ENCODE measurements at places on chromosomes 13 and 19.
A peak's percentile ranks its signal among the peaks of the same experiment; 100 is the strongest.

DNA sequence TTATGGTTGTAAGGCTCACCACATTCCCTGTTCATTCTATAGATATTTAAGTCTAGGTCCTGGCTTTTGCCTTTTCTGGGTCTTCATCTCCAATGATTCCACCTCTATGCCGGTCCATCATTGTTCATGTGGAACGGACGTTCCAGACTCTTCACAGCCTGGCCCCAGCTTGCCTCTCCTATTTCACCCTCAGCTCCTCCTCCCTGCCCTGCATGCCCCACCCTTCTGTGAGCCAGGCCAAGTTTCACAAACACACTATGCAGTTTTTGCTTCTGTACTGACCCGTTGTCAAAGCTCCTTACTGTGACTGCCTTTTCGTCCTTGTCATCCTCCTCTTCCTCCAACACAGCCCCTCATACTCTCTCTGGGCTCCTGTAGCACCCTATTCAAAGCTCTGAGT lies 31.3 kb downstream of the TEX26 start:
- DNase-seq, result peak; percentile 76

DNA sequence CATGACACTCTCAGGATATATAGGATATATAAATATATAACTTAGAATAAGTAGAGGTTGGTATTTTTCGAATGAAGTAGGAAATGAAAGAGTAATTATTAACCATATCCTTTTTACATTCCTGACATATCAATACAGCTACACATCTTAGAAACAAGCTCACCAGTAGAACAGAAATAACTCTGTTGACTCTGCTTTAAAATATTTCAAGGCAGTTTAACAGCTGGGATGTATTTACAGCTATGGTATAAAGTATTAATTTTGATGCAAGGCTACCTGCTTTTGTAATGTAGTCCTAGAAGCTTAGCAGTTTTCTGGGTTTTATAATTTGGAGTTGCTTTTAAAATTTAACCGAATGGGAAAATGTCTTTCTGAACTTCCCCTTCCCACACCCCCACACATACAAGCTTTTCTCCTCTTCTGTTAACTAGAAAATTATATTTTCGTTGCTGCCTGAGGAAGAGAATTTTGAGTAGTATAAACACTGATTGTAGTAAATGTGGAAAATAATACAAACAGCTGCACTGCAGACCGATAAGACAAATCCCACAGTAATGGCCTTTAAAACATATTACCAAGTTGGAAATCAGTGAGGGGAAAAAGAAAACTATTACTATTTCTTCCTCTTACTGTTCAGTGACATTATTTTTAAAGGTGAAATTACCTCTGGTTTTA lies 147.7 kb downstream of the GGACT start:
- DNase-seq, result peak; percentile 77

DNA sequence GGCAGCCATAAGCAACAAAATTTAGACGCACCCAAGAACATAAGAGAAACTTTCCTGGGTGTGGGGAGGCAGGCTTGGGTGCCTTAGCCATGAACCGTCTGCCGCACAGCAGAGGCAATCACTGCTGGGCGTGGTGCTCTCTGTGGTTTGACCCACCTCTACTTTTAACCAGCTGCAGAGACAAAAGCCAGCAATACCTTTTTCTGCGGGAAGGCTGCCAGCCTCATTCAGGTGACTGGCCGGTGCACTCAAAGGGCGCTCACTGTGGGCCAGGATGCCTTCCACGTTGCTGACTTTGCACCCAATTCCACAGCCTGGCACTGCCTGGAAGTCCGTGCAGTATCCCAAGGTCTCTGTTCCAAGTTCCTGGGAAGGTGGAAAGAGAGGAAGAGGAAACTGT lies 69.1 kb downstream of the ATP7B start:
- no peak for DNase-seq

DNA sequence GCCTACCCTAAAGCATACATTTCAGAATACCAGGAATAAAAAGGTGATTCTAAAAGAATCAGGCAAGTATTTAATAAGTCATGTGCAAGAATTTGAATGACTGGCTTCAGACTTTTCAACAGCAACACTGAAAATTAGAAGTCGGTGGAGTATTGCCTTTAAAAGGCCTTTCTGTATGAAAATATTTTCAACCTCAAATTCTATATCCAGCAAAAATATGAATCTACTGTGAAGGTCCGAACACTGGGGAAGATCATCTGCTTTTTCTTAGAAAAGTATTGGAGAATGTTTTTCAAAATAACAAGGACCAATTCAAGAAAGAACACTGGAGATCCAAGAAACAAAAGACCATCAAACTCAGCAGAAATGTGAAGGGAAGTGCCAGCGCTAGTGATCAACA lies 459.5 kb upstream of the KLF12 start:
- DNase-seq, result no peak

GRCh38 chr13:28718196-28718542 lies 601 bp downstream of the SLC46A3 start:
- DNase-seq, result peak; percentile 37

DNA sequence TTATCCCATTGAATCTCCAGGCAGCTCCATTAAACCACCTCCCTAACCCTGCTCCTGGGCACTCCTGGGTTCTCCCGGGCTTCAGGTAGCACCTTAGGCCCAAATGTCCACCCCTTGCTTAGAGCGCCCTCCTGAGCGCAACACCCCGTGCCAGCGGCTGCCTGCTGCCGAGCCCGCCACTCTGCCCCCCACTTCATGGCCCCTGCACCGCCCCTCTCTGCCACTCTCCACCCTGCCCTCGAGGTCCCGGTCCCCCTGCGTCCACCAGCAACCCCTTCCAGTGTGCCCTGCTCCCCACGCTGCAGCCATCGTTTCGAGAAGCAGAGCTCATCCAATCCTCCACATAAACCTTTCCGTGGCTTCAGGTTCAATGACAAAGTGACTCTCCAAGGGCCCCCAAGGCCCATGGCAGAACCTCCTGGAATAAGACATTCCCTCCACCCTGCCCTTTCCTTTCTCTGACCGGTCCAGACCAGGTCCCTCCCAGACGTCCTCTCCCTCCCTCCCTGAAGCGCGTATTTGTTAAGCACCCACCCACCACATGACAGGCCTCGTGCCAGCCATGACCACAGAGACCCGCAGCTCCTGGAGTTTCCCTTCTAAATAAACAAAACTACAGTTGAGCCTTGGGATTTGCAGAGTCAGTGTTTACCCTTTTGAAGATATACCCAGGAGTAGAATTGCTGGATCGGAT lies 66.6 kb downstream of the ARHGEF18 start:
- peak; percentile 79 for DNase-seq

DNA sequence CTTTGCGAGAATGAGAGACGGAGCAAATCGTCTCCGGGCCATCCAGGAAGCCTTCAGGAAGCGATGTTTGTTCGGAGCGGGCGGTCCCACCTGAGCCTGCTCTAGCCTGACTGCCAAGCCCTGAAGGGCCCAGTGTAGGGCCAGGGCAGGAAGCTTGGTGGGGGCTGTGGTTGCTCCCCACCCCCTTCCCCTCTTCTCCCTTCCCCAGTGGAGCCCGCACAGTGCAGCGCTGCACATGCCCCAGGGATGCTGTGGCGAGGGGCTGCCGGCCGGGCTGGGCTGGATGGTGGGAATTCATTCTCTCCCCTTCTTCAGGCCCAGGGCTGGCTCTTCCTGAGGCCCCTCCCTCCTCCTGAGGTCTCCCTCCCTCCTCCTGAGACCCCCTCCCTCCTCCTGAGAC lies 7.1 kb upstream of the GRTP1 start:
- no peak for DNase-seq

DNA sequence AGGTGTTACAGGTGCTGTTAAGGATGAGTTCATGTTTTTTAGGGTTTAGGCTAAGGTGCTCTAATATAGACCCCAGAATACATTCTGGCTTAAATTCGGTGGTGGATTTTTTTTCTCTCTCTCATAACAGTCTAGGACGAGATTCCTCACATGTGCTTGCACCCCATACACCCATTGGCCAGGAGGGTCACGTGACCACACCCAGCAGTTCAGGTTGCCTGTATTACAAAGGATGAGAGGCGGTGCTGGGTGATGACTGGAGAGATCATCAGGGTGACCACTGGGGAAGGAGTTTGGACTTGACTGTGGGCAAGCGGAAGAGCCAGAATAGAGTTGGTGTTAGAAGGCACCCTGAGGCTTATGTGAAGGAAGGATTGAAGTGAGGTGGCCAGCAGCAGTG lies 27.7 kb downstream of the PPP2R1A start:
- no peak for DNase-seq

DNA sequence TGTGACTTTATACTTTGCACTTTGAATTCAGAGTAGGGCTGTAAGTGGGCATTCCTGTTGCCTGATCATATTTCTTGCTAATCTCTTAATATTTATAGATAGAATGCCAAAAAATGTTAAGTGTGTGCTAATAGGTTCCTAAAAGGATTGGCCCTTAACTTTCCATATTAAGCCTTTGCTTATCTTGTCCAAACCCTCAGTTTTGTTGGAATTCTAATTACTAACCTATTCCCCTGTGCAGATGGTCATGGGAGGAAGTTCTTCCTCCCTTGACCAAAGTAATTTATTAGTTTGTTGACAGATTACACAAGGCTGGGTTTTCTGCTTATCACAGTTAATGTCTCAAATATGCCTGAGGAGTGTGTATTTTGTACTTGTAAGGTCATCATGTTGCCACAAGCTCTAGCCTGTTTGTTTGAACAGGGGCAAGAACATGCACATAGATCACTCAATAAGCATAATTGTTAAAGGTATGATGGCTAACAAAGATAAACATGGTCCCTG lies 541.1 kb upstream of the SPRY2 start:
- DNase-seq, result peak; percentile 26

DNA sequence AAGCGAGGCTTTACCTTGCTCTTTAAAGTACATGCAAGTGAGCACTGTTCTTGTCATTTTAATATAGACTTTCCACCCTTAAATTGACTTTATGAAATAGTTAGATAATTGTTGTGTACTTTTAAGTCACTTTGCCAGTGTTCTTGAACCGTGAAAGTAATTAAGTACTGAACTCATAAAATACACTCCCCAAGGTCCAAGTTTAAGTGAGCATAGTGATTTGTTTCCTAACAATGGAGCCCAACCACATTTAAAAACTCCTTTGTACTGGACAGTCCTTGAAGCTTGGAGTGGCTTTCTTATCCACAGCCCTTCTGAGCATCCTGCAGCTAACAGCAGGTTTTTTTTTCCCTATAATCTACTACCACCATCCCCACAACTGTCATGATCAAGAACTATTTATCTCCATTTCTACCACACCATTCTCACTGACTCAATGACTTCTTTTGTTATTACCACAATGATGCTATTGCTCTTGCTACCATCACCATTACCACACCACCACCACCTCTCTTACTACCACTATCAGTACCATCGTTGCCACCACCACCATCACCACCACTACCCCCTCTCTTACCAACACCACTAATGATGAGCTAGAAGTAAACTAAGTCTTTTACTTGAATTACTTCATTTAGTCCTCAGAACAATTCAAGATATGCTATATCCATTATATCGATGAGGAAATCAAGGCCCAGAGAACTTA lies 452.6 kb downstream of the DIAPH3 start:
- DNase-seq, result no peak

- no peak for DNase-seq
Measured at GRCh38 chr19:50512112-50512998, 1.4 kb downstream of the ASPDH start.

- DNase-seq, result peak; percentile 83
Measured at GRCh38 chr13:104487006-104487405, 1420.8 kb upstream of the SLC10A2 start.

DNA sequence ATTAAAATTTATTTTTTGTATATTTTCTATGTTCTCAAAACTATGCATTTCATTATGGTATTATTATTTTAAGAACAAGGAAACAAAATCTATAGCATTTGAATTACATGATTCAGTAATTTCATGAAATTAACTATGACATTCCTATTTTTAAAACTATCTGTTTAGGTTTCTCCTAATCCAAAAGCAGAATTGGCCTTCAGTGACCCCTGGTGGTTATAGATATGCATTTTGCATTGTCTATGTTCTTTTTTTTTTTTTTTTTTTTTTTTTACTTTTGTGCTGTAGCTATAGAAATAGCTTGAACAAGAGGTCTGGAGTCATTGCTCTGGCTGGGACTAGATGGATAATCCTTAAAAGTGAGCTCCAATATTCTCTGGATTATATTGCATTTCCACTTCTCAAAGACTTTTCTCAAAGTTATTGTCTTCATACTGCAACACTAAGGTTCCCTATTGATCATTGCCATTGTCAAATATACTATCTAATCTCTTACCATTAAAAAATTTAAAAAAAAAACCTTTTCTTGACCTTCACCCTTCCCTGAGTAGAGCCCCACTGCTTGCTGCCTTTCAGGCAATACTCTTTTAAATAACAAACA lies 15.9 kb upstream of the DNAJC3 start:
- peak; percentile 71 for DNase-seq

- DNase-seq, result no peak
Measured at GRCh38 chr13:44876782-44877324, 112.4 kb downstream of the NUFIP1 start.

DNA sequence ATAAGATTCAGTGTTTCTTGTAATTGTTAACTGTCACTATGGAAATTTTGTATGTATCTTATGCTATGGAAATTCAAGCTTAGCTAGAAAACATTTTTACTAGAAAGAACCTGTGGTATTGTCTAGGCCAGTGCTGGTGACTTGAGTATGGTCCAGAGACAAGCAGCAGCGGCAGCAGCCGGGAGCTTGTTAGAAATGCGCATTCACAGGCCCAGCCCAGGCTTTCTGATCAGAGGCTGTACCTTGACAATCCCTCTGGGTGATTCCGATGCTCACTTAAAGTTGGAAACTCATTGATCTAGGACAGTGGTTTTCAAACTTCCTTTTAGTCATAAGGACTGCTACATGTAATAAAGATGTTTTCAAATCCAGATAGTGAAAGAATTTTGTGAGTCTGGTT lies 287.4 kb downstream of the SHISA2 start:
- no peak for DNase-seq

GRCh38 chr13:112152846-112153245 lies 85.9 kb downstream of the SOX1 start:
- DNase-seq, result no peak

DNA sequence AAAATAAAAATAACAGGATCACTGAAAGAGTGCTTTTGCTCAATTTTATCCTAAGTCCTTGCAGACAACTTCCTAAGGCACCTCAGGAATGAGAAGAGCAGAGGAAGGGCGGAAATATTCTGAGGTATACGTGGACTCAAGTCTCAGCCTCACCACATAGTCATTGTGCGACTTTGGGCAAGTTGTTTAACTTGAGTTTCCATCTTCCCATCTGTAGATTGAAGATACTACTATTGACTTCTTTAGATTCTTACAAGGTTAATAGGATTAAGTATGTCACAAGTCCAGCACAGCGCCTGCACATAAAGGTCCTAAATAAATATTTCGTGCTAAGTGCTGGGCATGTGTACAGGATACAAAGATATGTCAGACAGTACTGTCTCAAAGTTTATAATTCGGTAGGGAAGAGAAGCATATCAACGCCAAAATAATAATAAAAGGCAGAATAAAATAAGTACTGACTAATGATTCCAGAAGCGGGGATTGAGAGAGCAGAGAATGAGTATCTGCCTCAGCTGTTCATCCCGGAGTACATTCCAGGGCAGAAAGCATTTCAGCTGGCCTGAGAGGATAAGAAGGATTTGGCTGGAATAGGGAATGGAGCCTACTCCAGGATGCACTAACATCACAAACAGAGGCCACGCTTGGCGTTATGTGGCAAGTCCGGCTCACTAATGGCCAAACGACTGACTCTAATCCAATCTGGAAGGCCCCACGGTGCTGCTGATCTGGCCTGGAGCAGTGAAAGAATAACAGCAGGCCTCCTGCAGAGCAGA lies 139.7 kb downstream of the FLT1 start:
- DNase-seq, result no peak

GRCh38 chr13:110324026-110324749 lies 17.1 kb downstream of the COL4A2 start:
- no peak for DNase-seq

- peak; percentile 35 for DNase-seq
Measured at GRCh38 chr13:23447927-23448326, 14.4 kb upstream of the SACS start.
